ENCODE measurements at places on chromosomes 2 and 18.

DNA sequence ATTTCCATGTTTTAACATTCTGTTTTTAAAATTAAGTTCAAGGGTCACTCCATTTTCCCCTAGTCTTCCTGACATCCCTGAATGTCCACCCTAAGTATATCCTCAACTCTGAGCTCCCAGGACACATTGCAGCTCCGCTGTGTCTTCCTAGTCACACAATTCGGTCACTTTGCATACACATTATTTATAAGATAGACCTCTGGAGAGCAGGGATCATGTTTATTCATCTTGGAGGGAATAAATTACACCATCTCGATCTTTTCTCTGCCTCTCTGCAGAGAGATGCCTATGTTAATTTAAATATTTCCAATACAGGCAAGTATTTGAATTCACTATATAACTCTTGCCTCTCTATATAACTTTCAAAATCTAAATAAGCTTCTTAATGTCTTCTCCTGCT lies 166.2 kb downstream of the SLC39A10 start:
- DNase-seq: no peak

DNA sequence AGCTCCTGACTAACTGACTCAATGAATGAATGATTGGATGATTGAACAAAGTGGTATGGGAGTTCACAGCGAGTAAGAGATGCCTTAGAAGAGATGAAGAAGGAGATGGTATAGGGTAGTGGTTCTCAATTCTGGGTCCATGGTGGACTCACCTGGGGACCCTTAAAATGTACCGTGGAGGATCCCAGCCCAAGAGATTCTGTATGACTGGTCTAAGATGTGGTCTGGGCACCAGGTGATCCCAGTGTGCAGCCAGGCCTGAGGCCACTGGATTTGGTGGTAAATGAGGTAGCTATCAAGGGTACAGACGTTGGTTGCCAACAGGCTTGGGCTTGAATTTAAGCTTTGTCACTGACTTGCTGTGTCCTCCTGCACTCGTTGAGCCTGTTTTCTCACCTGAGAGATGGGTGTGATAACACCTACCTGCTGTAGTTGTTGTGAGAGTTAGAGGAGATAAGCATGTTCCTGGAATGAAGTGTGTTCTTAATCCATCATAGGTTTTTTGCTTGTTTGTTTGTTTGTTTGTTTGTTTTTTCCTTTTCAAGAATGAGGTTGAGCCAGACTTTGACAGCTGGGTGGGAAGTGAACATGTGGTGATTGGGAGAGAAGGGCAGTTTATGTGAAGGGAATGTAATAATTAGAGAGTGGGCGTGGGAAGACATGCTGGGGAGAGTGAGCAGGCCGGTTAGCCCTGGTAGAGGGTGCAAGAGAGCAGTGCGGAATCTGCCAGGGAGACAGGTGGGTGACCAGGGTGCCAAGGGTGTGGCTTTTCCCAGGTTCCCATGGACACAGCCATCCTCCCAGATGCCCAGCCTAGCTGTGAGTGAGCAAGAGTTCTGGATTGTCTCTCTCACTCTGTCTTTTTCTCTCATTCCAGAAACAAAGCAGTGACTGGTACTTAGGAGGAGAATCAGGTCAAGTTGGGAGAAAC lies 31.4 kb upstream of the IL1B start:
- no peak for DNase-seq

- DNase-seq: no peak
Measured at GRCh38 chr18:70015127-70015526, 67.5 kb upstream of the CD226 start.

DNA sequence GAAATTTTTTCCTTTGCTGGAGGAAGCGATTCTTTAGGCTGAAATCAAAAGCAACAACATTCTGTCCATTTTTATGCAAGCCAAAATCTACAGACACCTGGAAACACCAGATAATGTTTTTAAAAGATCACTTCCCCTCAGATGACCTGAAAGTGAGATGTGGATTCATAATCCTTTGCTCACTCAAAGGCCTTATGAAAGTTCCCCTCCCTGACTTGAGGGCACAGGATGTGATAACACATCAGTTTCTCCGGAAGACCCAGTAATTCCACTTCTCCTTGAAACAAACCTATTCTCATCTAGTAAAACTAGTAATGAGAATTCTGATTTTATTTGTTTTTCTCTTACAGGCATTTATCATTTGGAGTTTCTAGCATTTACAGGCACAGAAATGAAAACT lies 218.3 kb upstream of the RND3 start:
- DNase-seq: no peak

GRCh38 chr2:144042751-144043150 lies 477.2 kb downstream of the ZEB2 start:
- no peak for DNase-seq

GRCh38 chr2:181778621-181779201 lies 98.4 kb upstream of the NEUROD1 start:
- DNase-seq: no peak

DNA sequence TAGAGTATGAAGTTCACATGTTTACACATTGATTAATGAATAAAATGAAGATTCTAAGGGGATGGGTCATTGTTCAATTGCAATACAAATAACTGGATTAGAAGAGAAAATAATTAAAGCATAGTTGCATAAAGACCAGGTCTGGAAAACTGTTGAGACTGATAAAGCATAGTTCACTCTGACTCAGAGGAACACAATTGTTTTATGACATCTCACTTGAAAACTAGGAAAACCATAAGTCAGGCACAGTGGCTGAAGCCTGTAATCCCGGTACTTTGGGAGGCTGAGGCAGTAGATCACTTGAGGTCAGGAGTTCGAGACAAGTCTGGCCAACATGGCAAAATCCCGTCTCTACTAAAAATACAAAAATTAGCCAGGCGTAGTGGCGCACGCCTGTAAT lies 46.7 kb downstream of the PLA2R1 start:
- DNase-seq: no peak

DNA sequence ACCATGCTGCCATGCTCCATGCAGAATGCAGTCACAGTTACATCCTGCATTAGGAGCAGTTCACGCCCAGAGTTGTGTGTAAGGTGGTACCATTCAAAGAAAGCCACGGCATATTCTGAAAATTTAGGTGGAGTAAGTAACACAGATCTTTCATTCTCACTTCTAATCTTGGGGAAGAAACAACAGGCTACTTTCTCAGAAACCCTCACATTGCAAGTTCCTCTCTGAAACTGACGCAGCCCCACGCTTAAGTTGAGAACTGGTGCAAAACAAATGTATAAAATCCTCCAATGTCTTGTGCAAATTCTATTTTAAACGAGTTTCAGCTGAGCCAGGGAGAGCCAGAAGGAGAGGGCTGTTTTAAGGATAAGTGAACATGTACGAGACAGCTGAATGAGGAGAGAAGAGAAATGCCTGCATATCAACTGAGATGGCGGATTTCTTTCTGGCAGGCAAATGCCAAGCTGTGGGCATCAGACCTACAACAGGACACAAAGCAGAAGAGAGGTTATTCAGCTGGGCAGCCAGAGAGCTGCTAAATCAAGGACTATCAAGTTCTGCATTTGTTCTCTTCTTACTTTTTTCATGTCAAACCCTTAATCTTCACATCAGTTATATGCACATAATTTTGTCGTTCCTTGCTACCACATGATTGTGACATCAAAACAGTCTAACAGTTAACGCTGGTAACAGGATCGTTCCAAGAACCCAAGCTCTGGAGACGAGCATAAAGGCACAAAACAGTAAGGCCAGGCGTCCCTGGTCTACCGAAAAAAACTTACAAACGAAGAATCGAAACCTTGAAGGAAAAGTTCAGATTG lies 6.4 kb downstream of the ARL4C start:
- no peak for DNase-seq
